ENCODE measurements at places on chromosomes 1 and 21.

- DNase-seq = no peak
Observed at GRCh38 chr1:183472488-183473216, at the start of gene SMG7. TSS of gene SMG7 (plus strand) at chr1:183472499. CDS start at chr1:183472621, 122 bp downstream.

DNA sequence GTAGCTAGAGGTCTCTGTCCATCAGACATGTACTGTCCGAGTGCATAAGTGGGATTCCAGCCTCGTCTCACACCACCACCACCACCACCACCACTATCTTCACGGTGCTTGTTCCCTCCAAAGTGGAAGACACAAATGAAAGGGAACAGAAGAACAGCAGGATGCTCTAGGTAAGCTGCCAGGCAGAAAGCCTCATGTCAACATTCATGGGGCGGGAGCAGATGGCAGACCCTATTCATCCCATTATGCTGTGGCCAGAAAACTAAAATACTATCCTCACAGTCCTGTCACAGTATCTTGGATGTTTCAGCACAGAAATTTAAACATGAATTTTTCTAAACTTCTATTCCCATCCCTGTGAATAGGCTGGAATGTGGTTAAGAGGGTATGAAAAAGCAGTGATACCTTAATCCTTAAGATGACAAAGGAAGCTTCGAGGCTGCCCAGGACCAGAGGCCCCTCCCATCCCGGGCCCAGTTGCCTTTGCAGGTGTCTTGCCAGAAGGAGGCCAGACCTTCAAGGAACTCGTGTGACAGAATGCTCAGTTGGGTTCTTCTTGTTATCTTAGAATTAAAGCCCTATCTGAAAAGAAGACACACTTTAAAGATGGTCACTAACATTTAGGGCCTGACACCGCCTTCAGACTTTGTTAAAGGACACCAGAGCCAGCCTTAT is 24.7 kb downstream of the APCS start:
- no peak for DNase-seq

DNA sequence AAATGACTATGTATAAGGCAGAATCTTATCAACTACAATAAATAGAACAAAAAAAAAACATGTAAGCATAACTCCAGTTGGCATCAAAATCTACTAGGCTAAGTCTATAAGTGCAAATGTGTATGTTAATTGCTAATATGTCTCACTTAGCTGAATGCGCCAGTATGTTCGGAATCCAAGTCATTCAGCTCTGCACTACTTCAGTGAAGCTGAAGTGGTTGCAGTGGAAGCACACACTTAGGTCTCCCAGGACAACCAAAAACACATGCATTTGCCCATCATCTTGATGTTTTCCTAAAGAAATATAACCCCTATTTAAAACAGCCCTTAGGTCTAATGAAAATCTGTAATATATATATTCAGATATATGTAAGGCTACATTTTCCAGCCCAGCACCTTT is 41.0 kb upstream of the RGS2 start:
- DNase-seq = peak; percentile 63

DNA sequence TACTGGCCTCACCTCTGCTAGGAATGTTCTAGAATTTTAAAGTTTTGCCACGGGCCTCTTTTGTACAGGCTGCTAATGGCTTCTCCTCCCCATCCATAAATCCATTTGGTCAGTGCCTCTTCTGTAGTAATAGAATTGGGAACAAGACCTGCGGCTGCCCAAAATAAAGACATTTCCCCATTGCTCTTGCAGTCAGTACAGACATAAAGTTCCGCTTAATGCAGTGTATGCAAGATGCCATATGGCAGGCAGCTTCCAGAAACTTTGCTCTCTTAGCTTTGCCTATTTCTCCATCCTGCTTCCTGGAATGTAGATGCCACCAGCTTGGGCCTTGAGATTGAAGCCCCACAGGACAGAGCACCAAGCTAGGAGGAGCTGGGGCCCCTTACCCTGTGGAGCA is 3.7 kb upstream of the SLC2A5 start:
- DNase-seq = no peak

DNA sequence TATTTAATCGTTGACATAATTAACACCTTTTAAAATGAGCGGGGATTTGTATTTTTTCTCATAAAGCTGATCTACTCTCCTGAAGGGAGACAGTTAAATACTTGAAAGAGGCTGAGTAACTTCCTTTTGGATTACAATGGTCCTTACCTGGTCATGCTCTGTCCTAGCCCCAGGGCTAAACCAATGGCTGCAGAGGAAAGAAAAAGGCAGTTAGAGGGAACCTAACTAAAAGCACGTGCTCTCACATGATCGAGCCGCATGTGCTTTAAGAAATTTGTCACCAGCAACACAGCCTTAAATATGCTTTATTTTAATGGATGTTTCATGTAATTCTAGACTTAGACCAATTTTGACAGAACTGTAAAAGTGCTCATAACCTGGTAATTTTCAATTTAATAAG is 132.7 kb downstream of the GPATCH2 start:
- no peak for DNase-seq

DNA sequence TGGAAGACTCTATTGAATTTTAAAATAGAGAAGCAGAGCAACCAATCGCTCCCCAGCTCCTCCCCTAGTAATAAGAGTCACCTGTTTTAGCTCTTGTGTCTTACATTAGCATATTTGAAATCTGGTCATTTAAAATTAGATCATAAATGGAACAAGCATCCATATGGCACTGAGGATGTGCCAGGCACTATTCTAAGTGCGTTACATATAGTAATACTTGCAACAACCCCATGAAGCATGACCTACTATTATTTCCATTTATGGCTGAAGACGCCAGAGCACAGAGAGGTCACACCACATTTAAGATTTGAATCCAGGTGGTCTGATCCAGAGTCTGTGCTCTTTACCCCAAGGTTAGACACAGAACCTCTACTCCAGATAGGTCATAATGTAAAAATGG is 82.0 kb upstream of the HIVEP3 start:
- no peak for DNase-seq

- no peak for DNase-seq
Observed at GRCh38 chr1:177183836-177184235, 13.1 kb downstream of the BRINP2 start.

- DNase-seq = peak; percentile 39
Observed at GRCh38 chr1:30522031-30523004, 201.1 kb downstream of the MATN1 start.

GRCh38 chr1:210412240-210412639 is 83.5 kb downstream of the HHAT start:
- no peak for DNase-seq

DNA sequence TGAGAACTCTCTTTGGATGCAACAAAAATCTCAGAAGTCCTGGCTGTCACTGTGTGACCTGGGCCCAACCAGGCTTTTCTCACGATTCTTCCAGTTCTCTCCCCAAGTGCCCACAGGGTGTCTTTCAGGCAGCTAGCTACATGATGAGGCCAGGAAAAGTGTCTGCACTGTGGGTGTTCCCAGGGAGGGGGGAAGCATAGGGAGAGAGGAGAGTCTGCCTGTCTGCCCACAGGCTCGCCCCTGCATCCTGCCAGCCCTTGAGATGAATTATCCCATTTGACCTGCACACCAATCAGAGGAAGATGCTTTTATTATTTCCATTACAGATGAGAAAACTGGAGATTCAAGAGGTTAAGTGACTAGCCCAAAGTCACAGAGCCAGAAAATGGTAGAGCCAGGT is 27.8 kb downstream of the FOXO6 start:
- no peak for DNase-seq

DNA sequence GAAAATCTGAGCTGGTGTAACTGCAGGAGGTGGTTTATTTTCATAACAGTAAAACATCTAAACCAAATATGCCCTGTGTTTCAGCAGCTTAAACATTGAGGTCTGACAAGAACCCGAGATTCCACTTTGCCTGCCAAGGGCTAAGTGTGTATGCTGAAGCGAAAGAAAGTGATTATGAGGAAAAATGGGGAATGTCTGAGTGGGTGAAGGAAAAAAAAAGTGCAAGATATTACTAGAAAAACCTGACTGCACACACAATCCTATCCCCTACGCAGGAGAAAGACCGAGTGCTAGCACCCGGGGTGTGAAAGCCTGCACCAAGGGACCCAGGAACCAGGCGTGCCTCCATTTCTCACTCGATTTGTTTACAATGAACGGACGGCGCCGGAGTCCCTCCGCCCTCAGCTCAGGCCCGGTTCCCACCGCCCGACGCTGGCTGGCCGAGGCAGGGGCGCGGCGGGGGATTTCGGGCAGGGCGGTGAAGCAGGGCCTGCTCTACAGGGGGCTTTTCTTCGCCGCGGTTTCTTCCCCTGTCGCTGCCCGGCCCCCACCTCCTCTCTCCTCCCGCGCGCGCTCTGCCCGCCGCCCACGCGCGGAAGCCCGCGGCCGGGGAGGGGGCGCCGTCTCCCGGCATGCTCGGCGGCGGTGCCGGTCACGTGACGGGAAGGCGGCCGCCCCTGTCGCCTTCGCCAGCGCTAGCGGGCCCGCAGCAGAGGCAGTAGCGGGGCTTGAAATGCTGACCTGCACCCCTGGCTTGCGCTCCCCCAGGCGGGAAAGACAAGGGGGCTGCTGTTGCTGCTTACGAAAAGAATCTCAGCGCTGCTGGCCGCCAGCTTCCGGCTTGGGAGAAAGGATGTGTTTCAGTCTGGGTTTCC is 35.9 kb downstream of the ITPKB start:
- DNase-seq = peak; percentile 85

- DNase-seq = no peak
Observed at GRCh38 chr1:47424336-47424982, 8.4 kb downstream of the FOXE3 start.

DNA sequence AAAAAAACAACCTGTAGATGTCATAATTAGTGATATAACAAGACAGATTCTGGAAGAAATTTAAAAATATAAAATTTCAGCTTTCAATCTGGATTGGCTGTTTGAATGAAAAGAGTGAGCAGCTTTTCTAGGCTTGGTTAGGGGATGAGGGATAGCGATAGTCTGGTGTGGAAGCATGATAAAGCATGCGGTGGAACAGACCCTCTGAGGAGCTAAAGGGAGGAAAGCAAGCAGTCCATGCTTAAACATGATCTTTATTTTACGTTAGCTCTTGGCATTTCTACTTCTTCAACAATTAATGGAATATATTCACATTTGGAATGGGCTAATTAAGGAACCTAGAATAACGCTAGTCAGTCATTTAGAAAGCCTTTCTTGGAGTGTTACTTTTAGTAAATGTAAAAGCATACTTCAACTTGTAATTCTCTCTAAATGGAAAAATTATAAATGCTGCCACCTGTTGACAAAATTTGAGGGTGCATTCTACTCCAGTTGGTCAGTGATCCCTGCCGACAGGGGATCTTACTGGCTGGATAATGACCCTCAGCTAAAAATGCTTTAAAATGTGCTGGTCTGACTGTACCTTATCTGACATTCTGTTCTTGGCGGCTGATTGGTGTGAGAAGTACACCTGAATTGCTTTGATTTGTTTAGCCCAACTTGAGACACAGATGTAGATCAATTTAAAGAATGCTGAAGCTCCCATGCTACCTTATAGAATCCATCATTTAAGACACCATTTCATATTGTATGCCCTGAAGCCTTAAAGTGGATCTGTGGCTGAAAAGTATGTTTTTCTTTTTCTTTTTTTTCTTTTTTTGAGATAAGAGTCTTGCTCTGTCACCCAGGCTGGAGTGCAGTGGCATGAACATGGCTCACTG is 61.2 kb downstream of the AK4 start:
- DNase-seq = peak; percentile 11

- no peak for DNase-seq
Observed at GRCh38 chr1:198575292-198575691, 34.8 kb upstream of the ATP6V1G3 start.

GRCh38 chr1:203098914-203099520 is 13.2 kb upstream of the MYOG start:
- DNase-seq = no peak

GRCh38 chr1:208809876-208810275 is 565.7 kb upstream of the PLXNA2 start:
- DNase-seq = no peak

DNA sequence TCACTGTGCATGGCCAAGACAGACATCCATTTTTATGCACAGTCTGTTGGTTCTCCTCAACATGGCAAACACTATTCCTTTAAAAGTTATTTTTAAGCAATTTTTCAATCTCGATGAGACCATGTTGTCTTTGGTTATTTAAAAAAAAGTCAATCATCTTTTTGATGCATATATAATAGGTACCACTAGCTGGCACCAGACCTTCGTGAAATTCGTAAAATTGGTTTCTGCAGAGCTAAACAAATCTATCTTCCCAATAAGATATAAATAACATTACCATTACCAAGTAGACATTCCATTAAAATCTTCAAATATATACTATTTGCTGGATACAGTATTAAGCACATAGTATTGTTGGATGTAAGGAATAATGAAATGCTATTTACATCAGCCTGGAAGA is 220.0 kb upstream of the GREM2 start:
- DNase-seq = no peak

DNA sequence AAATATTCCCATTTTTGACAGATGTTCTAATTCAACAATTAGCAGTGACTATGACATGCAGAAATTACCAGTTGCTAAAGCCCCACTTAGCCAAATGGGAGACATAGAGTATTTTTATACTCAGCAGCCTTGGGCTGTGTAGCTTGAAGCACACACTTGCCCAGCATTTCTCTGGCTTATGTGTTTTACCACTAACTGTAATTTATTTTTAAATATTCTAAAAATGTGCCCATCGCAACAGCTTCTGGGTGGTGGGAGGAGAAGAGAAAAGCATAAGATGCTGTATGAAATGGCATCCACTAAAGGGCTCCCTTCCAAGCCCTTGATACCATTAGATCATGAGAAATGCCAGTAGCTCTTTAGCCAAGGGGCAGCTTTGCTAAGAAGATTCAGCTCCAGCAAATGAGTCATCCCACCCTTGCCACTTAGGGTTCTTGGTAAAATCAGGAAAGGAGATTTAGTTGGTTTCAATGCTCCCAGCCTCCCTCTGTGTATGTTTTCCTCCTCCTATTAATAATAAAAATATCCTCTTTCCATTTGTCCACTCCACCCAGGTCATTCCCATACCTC is 462.7 kb upstream of the DEPDC1 start:
- DNase-seq = no peak

GRCh38 chr1:185431612-185432011 is 114.6 kb upstream of the IVNS1ABP start:
- no peak for DNase-seq

DNA sequence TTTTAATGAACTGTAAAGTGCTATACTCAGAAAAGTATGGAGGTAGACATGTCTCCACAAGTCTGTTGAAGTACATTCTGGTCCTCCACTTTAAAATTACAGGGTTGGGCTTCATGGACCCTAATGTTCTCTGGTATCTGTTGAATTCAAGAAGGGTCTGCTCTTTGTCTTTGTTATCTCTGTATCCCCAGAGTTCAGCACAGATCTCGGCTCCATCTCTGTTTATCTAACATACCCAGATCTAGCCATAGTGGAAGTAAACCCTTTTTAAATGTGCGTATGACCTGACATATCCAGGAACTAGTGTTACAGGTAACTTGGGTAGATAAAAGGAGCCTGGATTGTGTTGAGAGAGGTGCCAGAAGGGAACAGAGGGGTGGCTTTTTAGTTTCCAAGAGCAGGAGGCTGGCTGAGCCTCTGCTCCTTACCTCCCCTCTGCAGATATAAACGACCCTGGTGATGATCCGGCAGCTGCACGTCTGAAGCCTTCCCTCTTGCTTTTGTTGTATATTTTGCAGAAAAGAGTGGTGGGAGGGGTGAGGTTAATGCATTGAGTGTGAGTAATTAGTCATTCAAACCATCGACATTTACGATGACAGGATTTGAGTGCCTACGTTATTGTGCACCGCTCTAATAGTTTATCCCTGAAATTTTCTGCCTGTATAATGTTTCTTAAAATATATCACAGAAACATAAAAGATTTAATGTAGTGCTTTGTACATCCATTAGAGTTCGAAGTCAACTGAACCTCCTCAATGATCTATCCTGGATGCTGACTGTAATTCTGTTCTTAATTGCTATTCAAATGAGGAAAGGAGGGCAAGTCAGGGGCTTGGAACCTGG is 30.8 kb downstream of the ELAVL4 start:
- no peak for DNase-seq
